ENCODE measurements at places on chromosomes 3 and 15.

GRCh38 chr15:98728082-98728810 lies 79.9 kb downstream of the IGF1R start:
- DNase-seq = no peak

- DNase-seq = no peak
These were observed 59.8 kb downstream of the LRRC3B start for GRCh38 chr3:26682406-26682805.

- peak; percentile 19 for DNase-seq
These were observed 124.4 kb upstream of the CGNL1 start for GRCh38 chr15:57251941-57252340.

- DNase-seq = no peak
These were observed at the start of gene DNAJB8 for GRCh38 chr3:128466840-128467541. TSS of gene DNAJB8 (minus strand) at chr3:128466890. CDS start at chr3:128463245, 3,645 bp downstream.

DNA sequence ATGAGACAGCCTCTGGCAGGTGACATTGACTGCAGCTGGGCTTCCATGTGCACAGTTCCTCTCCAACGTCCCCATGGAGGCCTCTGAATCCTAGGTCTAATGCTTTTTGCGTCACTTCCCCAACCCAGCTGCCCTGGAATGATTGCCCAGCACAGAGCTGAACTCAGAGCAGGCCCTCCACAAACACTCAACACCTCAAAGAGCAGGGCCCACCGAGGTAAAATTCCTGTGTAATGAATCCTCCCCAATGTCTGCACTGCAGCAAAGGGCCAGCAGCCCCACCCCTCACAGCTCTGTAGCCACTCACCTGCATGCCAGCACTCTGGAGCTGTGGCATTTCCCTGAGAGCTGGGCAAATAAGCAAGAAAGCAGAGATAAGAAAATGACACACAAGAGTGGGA lies 42.6 kb upstream of the DUSP7 start:
- peak; percentile 91 for DNase-seq

GRCh38 chr15:65326117-65326526 lies 21.6 kb downstream of the RNU5B-1 start:
- peak; percentile 44 for DNase-seq

DNA sequence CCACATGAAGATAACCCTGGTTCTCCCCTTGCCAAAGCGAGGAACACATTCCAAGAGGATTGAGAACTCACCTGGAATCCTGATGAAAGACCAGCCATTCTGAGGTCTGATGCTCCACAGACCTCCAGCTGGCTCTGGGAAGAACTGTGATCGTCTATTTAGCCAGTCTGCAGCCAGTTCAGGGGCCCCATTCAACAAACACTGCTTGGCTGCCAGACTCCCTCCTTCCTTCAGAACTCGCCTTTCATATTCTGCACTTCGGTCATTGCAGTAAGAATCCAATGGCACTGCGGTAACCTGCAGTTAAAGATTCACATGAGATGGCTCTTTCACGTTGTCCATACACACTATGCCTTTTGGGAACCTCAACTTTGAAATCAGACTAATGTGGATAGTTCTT lies 67.6 kb downstream of the CHAC1 start:
- DNase-seq = no peak

GRCh38 chr3:139074565-139075115 lies 29.9 kb upstream of the PRR23C start:
- no peak for DNase-seq

GRCh38 chr15:41811432-41812195 lies 16.3 kb upstream of the JMJD7 start:
- DNase-seq = peak; percentile 83

DNA sequence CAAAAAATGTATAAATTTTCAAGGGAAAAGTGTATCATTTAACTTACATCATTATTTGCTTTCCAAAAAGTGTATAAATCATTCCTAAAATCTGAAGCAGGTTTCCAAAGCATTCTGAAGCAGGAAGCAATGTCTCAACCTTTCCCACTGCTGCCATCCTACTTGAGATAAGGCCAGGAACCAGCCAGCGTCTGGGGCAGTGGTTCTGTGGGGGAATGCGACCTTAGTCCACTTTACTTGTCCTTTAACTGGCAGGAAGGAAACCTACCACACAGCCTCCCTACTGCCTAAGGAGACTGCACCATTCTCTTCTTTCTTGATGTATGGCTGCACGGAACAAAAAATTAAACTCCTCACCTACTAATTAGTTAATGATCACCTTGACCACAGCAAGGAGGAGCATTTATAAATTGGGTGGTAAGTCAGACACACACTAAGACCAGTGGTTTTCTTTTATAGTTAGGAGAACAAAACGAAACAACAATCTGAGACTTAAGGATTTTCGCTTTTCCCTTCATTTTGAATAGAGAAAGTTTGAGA lies 3.7 kb downstream of the SORD start:
- peak; percentile 35 for DNase-seq

- no peak for DNase-seq
These were observed 32.8 kb downstream of the OSBPL10 start for GRCh38 chr3:31948280-31948679.

DNA sequence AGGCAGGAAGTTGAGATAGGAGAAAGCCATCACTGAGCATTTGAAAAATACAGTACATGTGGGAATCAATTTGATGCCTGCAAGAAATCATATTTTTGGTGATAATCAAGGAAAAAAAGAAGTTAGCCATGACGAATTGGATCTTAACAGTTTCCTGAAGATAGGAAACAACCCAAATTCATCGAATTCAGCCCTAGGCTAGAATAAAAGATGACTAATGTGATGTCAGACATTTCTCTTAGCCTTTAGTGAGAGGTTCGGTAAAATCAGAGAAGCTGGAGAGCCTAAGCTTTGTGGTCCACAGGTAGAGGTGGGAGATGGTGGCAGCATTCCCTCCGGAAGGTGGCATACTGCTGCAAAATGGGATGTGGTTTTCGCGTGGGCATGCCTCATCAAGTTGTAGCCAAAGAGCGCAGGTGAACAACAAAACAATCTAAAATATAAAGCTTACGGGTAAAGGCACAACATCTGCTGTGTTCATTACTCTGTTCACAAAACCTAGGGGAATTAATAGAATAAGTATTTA lies 144.1 kb upstream of the ALCAM start:
- no peak for DNase-seq

GRCh38 chr3:159787794-159788205 lies 200.8 kb upstream of the IL12A start:
- DNase-seq = no peak

- DNase-seq = no peak
These were observed 7.6 kb downstream of the KLHL40 start for GRCh38 chr3:42692667-42693529.

GRCh38 chr15:98292442-98293240 lies 332.1 kb downstream of the ARRDC4 start:
- peak; percentile 71 for DNase-seq

- no peak for DNase-seq
These were observed 105.6 kb upstream of the MELTF start for GRCh38 chr3:197135212-197135611.

GRCh38 chr3:33664195-33664594 lies 53.9 kb downstream of the CLASP2 start:
- DNase-seq = peak; percentile 15

DNA sequence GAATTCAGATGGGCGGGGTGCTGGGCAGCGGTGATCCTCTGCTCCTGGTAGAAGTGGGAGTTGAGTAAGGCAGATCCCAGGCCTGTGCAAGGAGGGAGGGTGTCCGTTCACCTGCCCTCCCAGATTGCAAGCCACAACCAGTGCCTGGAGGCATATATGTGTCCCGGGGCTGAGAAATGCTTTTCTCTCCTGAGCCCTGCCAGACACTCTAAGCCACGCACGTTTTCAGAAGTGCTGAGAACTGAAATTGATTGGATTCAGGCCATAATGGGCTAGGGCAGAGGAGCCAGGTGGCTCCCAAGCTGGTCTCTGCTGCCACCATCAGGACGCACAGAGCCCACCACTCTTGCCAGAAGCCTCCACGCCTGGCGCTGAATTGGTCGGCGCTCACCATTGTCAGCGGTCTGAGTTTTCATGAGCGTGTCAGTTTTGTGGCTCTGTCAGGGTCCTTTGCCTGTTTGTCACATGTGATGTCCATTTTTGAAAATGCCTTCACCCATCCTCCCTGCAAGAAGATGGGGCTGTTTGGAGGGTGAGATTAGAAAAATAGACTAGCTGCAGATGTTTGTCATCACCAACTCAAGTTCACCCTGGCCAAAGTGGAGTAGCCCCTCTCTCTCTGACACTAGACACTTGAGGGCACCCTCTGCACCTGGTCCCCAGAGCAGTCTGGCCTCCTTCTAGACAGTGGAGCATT lies 15.4 kb upstream of the BFSP2 start:
- peak; percentile 58 for DNase-seq

- peak; percentile 73 for DNase-seq
These were observed 245.0 kb upstream of the TOPAZ1 start for GRCh38 chr3:43996379-43997301.

- DNase-seq = no peak
These were observed 9.6 kb upstream of the ANP32A start for GRCh38 chr15:68830141-68830785.

GRCh38 chr3:69197922-69198530 lies 75.6 kb upstream of the LMOD3 start:
- DNase-seq = peak; percentile 9

DNA sequence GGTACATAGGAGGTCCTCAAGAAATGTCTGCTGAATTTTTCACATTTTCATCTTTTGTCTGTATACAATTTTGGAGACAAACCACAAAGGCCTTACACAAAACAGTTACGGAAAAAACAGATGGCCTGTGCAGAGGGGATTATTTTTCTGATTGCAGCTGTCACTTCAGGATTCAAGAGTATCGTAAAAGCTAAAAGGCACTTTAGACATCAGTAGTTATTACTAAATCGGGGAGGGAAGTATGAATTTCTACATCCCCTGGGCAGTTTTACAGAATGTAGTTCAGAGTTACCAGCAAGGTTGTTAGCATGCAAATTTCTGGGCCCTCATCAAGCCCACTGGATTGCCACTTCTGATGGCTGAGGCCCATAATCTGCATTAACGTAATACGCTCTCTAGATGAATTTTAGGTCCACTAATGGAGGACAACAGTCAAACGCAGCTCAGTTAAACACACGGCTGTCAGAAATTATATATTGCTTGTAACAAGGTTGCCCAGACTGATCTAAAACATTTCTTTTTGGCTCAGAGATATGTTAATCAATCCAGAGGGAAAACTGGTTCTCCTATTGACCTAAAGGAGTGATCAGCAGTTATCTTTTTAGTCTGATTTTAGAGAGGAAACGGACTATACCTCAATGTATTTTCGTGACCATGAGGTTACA lies 1.1 kb downstream of the RIOX2 start:
- DNase-seq = no peak

- peak; percentile 100 for DNase-seq
These were observed 6.5 kb upstream of the TM4SF18 start for GRCh38 chr3:149339931-149340309.

DNA sequence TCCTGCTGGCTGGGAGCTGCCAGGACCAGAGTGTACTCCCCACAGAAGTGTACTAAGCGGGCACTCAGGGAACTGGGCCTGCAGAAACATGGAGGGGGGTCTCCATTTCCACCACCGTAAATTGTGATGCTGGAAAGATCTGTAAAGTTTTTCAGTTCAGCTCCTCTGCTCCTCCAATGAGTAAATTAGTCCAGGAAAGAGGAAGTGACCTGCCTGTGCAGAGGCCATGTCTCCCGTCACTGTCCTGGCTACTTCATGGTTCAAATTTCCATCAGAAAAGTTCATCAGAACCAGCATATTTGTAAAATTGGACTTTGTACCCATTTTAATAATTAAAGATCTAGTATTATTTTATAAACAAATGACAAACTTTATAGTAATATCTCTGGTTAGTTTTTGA lies 226.7 kb upstream of the THBS1 start:
- DNase-seq = no peak

DNA sequence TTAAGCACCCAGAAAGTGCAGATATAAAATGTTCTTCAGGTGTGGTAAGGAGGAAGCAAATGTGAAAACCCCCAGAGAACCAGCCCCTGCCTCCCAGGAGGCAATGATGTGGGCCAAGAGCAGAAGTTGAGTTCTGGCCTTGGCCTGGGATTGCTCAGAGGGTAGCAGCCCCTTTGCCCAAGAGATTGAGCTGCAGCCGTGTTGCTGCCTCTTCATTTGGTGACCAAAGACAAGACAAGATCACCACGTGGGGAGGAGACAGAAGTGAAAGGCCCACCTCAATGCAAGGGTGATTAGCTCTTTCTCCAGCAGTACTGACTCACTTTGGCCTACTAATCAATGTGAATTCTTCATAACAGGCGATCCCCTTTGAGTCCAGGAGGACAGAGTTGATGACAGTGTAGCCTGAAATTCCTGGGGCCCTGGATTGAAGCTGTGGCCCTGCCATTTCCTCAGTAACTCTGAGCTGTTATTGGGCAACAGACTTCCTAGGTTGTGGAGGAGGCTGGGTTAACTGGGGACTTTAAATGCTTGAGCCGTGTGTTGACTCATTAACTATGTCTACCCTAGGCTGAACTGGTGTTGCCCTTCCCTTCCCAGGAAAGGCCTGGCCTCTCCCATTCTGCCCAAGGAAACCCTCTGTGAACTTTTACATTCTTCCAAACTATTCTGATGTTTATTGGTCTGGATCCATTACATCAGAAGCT lies 86.5 kb downstream of the ST6GAL1 start:
- DNase-seq = peak; percentile 92

GRCh38 chr3:70138606-70139005 lies 139.1 kb downstream of the SAMMSON start:
- peak; percentile 35 for DNase-seq

GRCh38 chr3:171881251-171881650 lies 38.1 kb downstream of the TMEM212 start:
- no peak for DNase-seq

- DNase-seq = no peak
These were observed 120.8 kb downstream of the ARPP21 start for GRCh38 chr3:35760146-35760545.

DNA sequence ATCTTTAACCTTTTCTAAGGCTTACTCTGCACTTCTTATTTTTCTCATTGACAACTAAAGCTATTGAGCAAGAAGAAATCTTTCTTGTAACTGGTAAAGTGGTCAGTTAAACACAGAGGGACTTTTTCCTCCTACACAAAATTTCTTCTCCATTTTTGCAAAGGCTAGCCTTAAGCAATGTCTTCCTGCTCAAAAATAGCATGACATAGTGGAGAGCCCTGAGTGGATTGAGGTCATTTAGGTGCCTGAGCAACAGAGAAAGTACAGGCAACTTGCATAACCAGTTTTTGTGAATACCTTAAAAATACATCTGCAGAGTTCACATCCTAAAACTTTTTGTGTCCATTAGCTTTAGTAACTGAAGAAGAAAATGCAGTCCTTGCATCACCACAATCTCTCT lies 144.7 kb upstream of the TTC14 start:
- no peak for DNase-seq

DNA sequence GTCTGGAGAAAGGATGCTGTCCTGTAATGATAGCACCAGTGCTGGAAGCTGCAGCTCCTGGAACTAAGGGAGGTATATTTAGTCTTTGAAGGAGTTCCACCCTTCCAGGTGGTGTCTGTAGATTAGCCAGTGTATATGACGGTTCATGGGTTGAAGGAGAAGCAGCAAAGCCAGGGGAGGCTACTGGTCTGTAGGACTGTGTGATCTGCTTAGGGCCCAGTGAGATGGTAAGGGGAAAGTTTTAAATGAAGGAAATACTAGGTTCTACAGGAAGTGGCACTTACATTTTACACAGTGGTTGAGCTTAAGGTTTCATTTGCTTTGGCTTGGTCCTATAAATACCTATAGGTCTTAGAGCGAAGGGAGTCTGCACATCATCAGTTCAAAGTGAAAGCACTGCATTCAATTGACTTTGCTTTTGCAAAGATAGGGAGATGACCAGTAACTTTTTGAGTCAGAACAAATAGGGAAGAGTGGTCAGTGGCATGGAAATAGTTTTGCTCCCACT lies 5.6 kb downstream of the SLC25A38 start:
- DNase-seq = no peak
